ENCODE measurements at places on chromosomes 3 and 15.

- no peak overlapping the region for H3K4me3 ChIP-seq
- H3K27ac ChIP-seq: no peak overlapping the region
- H3K4me1 ChIP-seq: no peaks in the 10 kb centered on the region
- DNase-seq: no peak
- no peaks in the 10 kb centered on the region for H3K27me3 ChIP-seq
Observed at GRCh38 chr3:153484842-153485241, 322.8 kb downstream of the RAP2B start.

- H3K27ac ChIP-seq: no peak overlapping the region
- no peak for DNase-seq
- no peak overlapping the region for H3K4me3 ChIP-seq
- H3K4me1 ChIP-seq: no peaks in the 10 kb centered on the region
- H3K36me3 ChIP-seq: no peaks in the 10 kb centered on the region
- peaks cover 28% of the 10 kb centered on the region for H3K27me3 ChIP-seq
Observed at GRCh38 chr3:12353796-12354525, 65.1 kb downstream of the PPARG start.

GRCh38 chr3:54871867-54872266, 56.0 kb downstream of the LRTM1 start:
- peaks cover 20% of the 10 kb centered on the region for H3K4me1 ChIP-seq
- no peaks in the 10 kb centered on the region for H3K36me3 ChIP-seq
- no peak overlapping the region for H3K4me3 ChIP-seq
- H3K27me3 ChIP-seq: peaks cover 3% of the 10 kb centered on the region

- H3K4me3 ChIP-seq: peak overlapping the region; percentile 42
- no peaks in the 10 kb centered on the region for H3K27me3 ChIP-seq
- peaks cover 21% of the 10 kb centered on the region for H3K4me1 ChIP-seq
Observed at GRCh38 chr3:153138276-153139210, 23.5 kb upstream of the RAP2B start.

DNA sequence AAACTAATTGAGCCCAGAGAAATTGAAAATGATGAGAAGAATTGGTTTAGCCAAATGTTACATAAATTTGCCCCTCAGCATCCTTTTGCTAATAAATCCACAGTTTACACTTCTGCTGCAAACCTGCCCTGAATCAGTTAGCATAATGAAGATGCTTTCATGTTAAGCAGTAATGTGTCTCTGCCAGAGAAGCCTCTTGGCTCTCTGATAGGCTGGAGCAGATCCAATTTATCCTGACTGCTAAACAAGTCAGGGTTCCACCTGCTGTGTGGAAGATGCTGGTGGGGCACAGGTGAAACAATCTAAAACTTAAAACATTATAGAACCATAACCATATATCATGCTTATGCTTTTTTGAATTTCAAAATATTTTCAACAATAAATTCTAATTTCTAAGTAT, 946.8 kb downstream of the OTOL1 start:
- no peak for DNase-seq
- H3K4me3 ChIP-seq: no peak overlapping the region
- no peaks in the 10 kb centered on the region for H3K36me3 ChIP-seq
- H3K4me1 ChIP-seq: no peaks in the 10 kb centered on the region

DNA sequence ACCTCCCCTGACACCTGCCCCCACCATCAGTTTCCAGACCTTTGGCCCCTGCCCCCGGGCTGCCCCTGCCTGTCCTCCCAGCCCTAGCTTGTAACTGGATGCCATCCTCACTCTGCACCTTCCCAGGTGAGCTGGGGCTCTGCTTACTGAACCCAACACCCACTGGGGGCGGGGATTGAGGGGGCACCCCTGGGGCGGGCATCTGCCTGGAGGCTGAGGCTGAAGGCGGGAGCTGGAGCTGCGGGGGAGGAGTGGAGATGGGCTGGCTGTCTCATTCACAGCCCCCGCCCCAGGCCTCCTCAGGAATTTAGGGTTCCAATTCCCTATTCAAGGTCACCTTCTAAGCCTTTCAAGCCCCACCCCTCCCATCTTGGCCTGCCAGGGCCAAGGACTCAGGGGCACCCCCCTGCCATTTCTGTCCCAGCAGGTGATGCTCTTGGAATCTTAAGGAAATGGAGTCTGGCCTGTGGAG, 17.7 kb downstream of the PIF1 start:
- no peak overlapping the region for H3K4me3 ChIP-seq
- H3K27me3 ChIP-seq: peaks cover 3% of the 10 kb centered on the region
- H3K36me3 ChIP-seq: no peaks in the 10 kb centered on the region
- no peak overlapping the region for H3K27ac ChIP-seq
- peaks cover 37% of the 10 kb centered on the region for H3K4me1 ChIP-seq

DNA sequence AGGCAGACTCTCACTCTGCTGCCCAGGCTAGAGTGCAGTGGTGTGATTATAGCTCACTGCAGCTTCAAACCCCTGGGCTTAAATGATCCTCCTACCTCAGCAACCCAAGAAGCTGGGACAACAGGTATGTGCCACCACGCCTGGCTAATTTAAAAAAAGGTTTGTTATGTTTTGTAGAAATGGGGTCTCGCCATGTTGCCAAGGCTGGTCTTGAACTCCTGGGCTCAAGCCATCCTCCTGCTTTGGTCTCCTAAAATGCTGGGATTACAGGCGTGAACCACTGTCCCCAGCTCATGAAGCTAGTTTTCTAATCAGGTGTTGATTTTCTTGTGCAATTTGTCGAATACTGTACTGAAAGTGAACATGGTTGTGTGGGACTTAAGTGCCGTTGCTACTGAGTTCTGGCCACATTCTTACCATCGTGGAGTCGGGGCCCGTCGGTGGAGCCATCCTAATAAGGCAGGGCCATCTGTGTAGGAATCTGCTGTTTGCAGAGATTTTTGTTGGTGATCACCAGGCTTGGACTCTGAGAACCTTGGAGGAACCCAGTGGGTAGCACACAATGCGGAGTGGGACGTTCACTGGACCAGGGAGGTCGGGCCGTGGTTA, 193.2 kb downstream of the GOLGA6L6 start:
- H3K36me3 ChIP-seq: no peaks in the 10 kb centered on the region
- no peak overlapping the region for H3K27ac ChIP-seq
- H3K4me3 ChIP-seq: no peak overlapping the region
- no peaks in the 10 kb centered on the region for H3K4me1 ChIP-seq
- DNase-seq: no peak
- H3K27me3 ChIP-seq: no peaks in the 10 kb centered on the region

DNA sequence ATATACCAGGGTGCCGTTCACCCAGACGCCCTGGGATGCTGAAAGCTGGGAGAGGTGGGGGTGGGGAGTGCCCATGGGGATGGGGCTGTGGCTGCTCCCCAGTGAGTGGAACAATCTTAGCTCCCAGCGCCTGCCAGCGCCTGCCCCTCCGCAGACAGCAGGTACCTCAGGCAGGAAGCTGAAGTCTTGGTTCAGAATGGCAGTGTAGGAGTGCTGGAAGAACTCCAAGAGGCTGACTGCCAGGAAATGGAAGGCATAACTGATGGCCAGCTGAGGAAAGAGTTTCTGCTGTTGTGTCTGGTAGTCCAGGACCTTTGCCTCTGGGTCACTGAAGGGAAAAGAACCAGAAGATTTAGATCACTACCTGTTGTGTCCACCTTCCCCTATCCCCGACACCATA, 8.4 kb downstream of the ACOX2 start:
- peaks cover 7% of the 10 kb centered on the region for H3K4me1 ChIP-seq
- no peak overlapping the region for H3K4me3 ChIP-seq
- DNase-seq: no peak
- no peaks in the 10 kb centered on the region for H3K36me3 ChIP-seq
- no peak overlapping the region for H3K27ac ChIP-seq
- H3K27me3 ChIP-seq: no peaks in the 10 kb centered on the region

- H3K27ac ChIP-seq: no peak overlapping the region
- H3K27me3 ChIP-seq: no peaks in the 10 kb centered on the region
- H3K4me1 ChIP-seq: no peaks in the 10 kb centered on the region
- no peak for DNase-seq
- H3K36me3 ChIP-seq: no peaks in the 10 kb centered on the region
- H3K4me3 ChIP-seq: no peak overlapping the region
Observed at GRCh38 chr3:57709031-57709430, 16.2 kb upstream of the DENND6A start.

- peaks cover 5% of the 10 kb centered on the region for H3K4me1 ChIP-seq
- H3K27ac ChIP-seq: no peak overlapping the region
- H3K4me3 ChIP-seq: no peak overlapping the region
Observed at GRCh38 chr3:155595371-155595770, 149.5 kb downstream of the PLCH1 start.

GRCh38 chr15:71261909-71262308, 146.6 kb downstream of the THSD4 start:
- H3K4me1 ChIP-seq: peaks cover 5% of the 10 kb centered on the region
- no peak overlapping the region for H3K27ac ChIP-seq
- H3K27me3 ChIP-seq: no peaks in the 10 kb centered on the region
- H3K36me3 ChIP-seq: peaks cover 33% of the 10 kb centered on the region
- DNase-seq: no peak
